ENCODE measurements at places on chromosomes 13 and 19.

GRCh38 chr13:108950333-108951010 is 321.1 kb downstream of the MYO16 start:
- DNase-seq, result peak; percentile 29

DNA sequence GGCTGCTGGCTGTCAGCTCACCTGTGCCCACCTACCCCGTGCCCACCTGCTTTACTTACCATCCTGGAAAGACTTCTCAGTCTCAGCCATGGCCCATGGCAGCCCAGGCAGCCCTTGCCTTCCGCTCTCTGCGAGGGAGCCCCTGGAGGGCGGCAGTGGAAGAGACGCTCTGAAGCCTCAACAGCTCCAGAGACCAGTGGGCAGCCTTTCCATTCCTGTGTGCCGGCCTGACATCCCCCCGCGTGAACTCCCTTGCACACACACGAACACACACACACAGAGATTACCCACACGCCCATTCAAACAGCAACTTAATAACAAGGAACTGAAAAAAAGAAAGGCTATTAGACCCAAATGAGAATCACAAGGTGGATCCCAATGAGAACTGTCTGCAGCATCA is 14.2 kb upstream of the RASA3 start:
- no peak for DNase-seq

DNA sequence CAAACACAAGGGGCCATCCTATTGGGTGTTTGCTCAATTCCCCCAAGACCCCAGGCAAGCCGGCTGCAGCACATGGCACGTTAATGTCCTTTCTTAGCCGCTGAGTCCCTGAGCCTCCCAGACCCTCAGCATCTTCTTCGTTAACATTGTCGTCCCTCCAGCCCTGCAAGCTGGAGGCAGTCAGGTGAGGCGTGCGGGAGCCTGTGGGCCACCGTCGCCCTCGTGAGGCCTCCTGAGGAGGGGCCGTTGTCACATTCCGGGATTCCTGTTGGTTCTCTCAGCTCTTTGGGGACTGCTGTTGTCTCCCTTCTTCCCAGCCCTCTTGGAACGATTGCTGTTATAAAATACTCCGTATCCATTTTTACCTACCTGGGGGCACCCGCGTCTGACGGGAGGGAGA is 140.6 kb downstream of the KDM4B start:
- DNase-seq, result no peak

DNA sequence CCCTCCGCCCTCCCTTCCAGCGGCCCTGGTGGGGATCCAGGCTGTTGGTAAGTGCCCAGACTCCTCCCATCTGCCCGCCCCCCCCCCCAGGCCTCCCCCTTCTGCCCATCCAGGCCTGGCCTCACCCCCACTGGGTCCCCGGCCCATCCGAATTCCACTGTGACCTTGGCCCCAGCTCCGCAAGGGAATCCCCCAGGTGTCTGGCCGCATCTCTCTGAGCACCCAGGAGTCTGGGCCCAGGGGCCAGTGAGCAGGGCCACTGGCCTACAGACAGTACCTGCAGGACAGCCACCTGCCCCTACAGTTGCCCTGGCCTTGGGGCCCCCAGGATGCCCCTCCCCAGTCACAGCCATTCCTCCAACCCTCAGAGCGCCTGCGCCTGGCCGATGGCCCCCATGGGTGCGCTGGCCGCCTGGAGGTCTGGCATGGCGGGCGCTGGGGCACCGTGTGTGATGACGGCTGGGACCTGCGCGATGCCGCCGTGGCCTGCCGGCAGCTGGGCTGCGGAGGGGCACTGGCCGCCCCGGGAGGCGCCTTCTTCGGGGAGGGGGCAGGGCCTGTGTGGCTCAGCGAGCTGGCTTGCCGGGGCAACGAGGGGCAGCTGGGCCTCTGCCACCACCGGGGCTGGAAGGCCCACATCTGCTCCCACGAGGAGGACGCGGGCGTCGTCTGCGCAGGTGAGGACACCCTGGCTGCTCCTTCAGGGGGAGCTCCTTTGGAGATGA is 912 bp downstream of the SSC5D start:
- DNase-seq, result no peak

GRCh38 chr13:21465710-21466160 is 6.6 kb upstream of the ZDHHC20 start:
- DNase-seq, result no peak

DNA sequence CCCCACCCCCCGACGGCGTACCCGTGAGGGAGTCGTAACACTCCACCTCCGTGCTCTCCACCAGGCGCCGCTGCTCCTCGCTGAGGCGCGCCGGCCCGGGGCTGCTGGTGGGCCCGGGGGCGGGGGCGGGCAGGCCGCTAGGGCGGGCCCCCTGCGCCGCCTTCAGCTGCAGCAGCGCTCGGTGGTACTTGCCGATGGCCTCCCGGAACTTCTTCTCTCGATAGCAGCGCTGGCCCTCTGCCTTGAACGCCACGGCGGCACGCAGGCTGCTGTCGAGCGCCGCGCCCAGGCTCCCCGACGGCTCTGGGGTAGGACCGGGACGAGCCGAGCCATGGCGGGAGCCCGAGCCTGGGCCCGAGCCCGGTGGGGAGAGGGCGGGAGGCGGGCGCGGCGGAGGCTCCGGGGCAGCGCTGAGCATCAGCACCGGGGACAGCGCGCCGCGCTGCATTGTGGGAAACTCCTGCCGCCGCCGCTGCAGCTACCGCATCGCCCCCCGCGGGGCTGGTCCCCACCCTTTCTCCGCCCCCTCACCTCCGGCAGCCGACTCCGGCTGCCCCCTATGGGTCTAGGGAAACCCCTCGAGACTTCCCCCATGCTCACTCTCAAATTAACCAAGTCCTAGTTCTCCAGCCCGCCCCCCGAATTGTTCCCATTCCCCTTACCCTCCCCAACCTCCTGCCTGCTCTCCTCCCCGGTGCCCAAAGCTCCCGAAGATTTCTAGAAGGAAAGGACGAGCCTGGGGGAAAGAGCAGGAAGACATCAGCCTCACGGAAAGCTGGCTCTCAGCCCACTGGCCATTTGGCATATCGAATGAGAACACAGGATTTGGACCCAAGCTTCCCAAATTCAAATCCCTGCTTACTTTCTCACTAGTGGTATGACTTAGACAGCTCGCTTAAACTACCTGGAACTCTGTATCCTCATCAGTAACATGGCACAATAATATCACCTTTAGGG is at the start of gene TTC9B:
TSS of gene TTC9B (minus strand) at position 451 of the 957 bp plus-strand sequence. CDS start at position 448, 3 bp downstream.
- no peak for DNase-seq

GRCh38 chr13:39776439-39776838 is 121.0 kb downstream of the COG6 start:
- DNase-seq, result peak; percentile 57

DNA sequence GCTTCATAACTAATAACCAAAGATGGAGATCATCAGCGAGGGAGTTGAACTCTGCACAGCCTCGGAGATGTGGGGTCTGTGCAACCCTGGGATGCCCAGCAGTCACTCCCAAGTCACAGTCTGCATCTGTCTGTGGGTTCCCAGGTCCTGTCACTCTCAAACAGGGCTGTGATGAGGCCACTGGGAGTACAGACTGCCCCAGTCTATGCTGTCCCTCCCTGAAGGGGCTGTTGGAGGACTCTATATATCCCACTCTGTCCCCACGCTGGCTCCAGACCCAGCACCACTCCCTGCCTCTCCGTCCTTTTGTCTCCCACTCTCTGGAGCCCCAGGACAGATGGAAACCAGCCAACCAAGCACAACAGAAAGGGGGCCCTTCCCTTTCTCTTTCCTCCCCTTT is 26.2 kb upstream of the C13orf42 start:
- no peak for DNase-seq

DNA sequence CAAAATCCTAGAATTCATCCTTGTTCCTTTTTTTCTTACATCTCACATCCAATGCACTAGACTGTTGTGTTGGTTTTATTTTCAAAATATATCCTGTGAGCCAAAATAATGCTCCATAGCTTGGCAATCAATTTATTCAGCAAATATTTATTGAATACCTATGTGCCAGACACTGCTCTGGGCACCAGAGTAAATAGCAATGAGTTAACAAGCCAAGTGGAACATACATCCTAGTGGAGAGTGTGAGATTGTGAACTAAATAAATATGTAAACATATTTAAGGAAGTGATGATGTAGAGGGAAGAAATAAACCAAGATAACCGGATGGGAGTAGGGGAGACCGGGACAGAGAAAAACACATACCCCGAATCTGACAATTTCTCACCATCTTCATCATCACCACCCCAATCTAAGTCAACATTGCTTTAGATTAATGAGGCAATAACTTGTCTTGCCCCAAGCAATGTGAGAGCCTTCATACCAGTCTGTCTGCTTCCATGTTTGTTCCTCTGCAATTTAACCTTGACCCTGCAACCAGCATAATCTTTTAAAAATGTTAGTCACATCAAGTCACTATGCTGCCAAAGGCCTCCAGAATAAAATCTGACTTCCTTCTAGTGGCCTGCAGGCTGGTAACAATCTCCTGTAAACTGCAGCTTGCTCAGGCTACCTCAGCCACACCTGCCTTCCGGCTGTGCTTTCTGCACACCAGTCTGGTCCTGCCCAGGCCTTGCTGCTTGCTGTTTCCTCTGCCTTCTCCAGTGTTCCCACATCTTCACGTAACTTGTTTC is 199.2 kb downstream of the DLEU7 start:
- peak; percentile 95 for DNase-seq

DNA sequence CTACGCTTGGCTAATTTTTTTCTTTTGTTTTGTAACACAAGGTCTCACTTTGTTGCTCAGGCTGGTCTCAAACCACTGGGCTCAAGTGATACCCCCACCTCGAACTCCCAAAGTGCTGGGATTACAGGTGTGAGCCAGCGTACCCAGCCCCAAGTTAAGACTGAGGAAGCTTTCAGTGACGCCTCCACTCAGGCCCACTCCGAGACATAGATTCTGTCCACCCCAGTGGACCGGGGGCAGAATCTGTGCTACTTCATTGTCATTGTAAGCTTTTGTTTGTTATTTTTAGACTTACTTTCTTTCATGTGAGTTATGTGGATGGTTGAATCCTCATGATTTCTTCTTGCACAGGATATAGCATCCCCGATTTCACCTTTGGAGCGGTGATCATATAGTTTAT is 156.9 kb upstream of the TSHZ3 start:
- no peak for DNase-seq

GRCh38 chr13:46947425-46948191 is 50.8 kb upstream of the HTR2A start:
- DNase-seq, result no peak

GRCh38 chr13:25795277-25795676 is 256.5 kb downstream of the SHISA2 start:
- DNase-seq, result no peak

GRCh38 chr19:23774524-23774971 is 15.9 kb upstream of the ZNF681 start:
- DNase-seq, result peak; percentile 57

DNA sequence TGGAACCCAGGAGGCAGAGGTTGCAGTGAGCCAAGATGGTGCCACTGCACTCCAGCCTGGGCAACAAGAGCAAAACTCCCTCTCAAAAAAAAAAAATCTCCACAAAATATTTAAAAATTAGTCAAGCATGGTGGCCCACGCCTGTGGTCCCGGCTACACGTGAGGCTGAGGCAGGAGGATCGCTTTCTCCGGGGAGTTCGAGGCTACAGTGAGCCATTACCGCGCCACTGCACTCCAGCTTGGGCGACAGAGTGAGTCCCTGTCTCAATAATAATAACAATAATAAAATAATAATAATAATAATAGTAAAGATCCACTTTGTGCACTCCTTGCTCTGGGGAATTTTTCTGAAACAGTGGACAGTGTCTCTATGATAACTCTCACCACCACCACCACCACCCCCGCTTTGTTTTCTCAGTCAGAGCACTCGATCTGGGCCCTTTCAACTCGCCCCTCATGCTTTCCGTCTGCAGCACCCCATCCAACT is 8.7 kb downstream of the NAPSA start:
- DNase-seq, result no peak

DNA sequence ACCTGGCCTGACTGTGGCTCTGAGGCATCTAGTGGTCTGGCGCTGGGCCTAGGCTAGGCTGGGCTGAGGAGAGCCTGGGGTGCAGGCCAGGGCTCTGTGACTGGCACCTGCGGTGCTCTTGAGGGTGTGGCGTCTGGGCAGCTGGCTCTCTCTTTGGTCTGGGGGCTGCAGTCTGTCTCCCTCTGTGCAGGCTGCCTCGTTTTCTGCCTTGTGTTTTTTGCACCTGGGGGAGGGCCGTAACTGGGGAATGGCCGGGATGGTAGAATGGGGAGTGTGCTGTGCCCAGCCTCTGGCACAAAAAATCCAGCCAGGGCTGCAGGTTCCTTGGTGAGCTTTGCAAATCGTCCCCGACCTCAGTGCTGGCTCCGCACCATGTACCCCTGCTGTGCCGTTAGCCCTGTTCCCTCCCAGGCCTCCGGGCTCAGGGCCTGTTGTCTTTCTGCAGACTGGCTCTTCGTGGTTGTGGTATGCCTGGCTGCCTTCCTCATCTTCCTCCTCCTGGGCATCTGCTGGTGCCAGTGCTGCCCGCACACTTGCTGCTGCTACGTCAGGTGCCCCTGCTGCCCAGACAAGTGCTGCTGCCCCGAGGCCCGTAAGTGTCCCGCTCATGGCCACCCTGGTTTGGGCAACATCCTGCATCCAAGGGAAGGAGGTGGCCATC is 6.5 kb upstream of the USF2 start:
- DNase-seq, result no peak

DNA sequence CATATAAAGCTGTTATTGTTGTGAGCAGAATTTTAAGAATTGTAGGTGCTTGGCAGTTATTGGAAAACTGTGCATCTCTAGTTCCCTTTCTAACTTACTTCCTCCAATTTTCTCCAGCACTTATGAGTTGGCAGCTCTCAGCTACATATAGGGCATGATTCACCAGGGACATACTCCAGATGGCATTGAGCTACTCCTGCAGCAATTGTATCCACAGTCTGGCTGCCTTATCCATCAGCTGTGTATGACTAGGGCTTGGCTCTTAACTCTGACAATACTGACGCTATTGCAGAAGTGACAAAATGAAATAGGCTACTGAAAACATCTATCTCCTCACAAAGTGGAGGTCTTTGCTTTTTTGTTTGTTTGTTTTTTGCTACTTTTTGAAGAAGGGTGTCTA is 276.7 kb downstream of the POU4F1 start:
- peak; percentile 54 for DNase-seq

GRCh38 chr13:103140001-103140671 is 73.9 kb upstream of the SLC10A2 start:
- DNase-seq, result peak; percentile 43

- DNase-seq, result peak; percentile 31
Observed at GRCh38 chr13:27619728-27620376, 477 bp downstream of the LNX2 start.

DNA sequence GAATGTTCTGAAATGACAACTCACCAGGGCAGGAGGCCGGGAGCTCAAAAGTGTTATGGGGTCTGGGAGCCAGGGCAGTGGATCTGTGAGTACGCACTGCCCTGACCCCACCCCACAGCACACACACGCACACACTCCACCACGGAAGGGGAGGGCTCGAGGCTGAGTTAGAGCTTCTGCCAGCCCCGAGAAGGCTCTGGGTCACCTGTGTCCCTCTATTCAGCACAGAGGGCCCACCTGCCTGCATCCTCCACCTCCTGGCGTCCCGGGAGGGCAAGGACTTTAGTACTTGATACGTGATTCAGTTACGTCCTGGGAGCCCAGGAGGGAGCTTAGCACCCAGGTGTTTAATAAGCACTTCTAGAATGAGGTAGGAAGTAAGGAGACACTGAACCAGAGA is 190.0 kb upstream of the GPR12 start:
- no peak for DNase-seq

GRCh38 chr13:43964698-43965458 is 85.2 kb downstream of the LACC1 start:
- no peak for DNase-seq

- DNase-seq, result no peak
Observed at GRCh38 chr19:10316229-10317044, 622 bp upstream of the FDX2 start.

GRCh38 chr19:48608798-48609263 is 2.3 kb downstream of the SPACA4 start:
- peak; percentile 39 for DNase-seq

Data from bronchial epithelial cell (primary cell).